ENCODE measurements at places on chromosomes 1 and 21.

DNA sequence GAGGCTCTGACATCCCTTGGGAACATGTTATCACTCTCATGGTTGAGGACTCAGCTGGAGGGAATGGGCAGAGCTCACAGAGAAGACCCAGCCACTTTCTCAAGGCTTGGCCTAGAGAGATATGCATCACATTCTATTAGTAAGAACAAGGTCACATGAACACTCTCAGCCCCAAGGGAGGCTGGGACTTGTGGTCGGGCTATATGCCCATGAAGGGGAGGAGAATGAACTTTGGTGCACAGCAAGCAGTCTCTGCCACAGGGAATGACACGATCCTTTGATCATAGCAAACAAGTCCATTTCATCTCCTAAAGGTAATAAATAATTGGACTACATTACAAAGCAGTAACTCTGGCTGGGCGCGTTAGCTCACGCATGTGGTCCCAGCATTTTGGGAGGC is 105.7 kb downstream of the SYF2 start:
- DNase-seq, result no peak

DNA sequence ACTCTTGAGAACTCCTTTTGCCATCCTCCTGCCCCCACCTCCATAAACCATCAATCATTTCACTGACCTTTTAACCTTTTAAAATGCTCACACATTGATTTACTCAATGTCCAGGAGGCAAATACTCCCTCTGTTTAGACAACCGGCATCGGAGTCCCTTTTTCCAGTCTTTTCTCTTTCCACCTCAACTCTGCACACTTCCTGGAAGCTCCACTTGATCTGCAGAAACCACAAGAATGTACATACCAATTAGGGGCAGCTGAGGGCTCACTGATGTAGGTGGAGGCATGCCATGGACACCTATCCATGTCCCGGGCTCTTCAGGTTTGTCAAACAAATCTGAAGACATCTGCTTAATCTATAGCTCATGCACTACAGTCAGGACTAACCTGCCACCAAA is 5.3 kb upstream of the AMIGO1 start:
- DNase-seq, result no peak

GRCh38 chr1:95438218-95438948 is 204.4 kb downstream of the RWDD3 start:
- no peak for DNase-seq

DNA sequence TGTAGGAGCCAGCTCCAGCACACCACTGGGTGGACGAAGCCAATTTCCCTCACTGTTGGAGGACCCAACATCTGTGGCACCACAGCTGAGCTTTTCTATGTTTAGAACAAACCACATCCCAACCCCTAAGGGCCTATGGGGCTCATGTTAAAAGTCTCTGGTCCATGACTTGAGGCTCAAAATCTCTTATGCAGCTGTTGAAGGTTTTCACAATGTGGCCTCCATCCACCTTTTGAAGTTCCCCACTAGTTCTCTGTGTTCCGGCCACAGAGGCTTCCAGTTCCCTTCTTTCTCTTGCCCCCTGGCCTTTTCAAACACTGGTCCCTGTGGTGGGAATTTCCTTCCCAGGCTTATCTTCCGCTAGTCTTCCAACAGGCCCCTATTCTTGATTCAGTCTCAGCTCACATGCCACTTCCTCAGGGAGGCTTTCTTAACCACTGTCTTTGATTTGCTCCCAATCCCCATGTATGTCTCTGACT is 3.9 kb upstream of the IFNLR1 start:
- DNase-seq, result peak; percentile 34

DNA sequence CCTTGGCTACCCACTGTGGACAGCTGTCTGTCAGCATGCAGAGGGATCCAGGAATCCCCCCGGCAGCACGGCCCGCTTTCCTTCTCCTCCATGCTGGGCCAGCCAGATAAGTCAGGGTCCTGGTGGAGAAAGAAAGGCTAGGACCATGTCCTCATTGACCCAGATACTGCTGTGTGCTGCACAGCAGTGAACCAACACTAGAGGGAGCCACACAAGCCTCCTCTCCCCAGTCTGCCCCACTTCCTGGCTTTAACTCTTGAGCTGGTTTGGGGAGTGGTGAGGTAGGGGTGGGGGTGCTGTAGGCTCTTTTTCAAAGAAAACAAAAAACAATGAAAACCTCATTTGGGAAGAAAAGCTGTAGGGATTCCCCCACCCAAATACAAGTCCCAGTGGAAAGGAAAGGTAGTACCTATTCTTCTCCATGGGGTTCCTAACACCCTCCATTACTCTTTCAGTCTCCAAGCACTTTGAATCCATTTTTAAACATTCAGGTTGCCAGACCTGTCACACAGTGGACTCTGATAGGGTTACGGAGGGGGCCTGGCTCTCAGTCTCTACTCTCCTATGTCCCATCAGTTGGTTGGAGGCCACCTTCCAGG is 84.9 kb upstream of the CD1D start:
- DNase-seq, result peak; percentile 20

GRCh38 chr1:38031513-38031866 is 15.1 kb downstream of the POU3F1 start:
- DNase-seq, result no peak

DNA sequence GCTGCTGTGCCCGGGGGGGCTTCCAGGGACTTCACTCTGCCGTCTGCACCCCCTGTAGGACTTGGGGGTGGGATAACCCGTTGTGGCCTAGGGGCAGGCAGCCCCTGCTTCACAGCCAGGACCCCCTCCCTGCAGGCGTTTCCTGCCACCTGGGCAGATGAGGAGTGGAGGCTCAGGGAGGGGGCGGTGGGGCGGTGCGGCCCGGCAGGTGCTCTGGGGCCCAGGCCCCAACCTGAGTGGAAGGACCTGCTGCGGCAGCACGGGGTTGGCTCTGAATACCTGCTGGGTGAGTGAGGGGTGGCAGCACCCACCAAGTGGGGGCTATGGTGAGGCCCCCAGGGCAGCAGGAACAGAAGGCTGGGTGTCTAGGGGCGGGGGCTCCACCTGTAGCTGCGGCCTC is 78.6 kb upstream of the TTC34 start:
- DNase-seq, result no peak

- no peak for DNase-seq
These were observed 73.3 kb upstream of the CACNA1E start for GRCh38 chr1:181409981-181410380.

GRCh38 chr21:36786186-36786585 is 87.3 kb downstream of the SIM2 start:
- no peak for DNase-seq

GRCh38 chr1:215256936-215257679 is 174.6 kb downstream of the KCNK2 start:
- DNase-seq, result no peak

DNA sequence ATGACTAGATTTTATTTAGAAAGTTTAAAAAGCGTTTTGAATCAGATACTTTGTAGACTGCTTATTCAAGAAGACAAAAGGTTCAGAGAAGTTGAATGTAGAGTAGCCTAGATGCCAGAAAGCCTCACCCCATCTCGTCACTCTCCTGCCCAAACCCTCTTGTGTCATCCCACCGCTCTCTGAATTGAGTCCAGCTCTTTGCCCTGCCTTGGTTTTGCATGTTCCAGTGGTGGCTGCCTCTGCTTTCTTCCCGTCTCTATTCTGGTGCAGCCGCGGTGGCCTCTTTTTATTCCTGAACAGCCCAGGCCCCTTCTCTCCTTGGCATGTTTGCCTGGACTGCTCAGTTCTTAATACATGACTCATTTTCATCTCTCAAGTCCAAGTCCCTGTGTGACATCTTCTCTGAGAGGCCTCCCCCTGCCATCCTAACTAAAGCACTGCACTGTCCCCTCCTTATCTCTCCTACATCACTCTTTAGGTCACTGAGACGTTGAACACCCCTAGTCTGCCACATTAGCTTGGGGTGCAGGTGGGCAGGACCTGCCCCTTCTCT is 22.9 kb downstream of the PRDM2 start:
- no peak for DNase-seq

DNA sequence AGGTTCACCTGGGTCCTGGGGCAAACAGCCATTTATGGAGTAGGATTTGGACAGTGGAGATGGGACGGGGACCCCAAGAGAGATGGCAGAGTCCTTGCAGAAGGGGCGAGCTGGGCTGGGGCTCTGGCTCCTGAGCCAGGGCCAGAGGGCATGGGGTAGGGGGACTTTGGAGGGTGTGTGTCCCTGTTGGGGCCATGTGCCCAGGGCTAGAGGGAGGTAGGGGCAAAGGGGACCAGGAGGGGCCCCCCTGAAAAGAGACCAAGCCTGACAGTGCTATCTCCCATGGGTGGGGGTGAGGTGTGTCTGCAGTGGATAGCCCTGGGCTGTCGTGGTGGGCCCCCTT is 92.3 kb downstream of the TRIM11 start:
- no peak for DNase-seq

- DNase-seq, result no peak
These were observed 31.7 kb downstream of the ADAMTS1 start for GRCh38 chr21:26813426-26813998.

DNA sequence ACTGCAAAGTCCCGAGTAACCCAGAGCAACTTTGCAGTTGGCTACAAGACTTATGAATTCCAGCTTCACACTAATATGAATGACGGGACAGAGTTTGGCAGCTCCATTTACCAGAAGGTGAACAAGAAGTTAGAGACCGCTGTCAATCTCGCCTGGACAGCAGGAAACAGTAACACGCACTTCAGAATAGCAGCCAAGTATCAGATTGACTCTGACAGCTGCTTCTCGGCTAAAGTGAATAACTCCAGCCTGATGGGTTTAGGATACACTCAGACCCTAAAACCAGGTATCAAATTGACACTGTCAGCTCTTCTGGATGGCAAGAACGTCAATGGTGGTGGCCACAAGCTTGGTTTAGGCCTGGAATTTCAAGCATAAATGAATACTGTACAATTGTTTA is 66.8 kb downstream of the ACBD6 start:
- no peak for DNase-seq

DNA sequence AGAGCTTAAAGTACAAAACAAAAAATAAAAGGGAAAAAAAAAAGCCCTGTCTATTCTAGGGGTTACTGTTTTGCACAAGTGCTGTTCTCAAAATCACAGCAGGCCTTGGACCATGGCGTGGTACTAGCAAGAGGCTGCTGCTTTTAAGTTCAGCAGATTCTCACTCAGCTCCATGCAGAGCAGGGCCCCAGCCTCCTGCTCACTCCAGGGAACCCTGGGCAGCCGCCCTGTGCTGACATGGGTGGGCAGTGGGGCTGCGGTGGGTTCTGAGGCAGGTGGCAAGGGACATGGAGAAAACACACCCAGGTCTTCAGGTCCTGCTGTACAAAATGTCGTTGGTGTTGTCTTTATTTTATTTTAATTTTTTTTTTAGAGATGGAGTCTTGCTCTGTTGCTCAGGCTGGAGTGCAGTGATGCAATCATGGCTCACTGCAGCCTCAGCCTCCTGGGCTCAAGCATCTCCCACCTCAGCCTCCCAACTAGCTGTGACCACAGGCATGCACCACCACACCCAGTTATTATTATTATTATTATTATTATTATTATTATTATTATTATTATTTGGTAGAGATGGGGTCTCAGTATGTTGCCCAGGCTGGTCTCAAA is 170.9 kb downstream of the DYRK1A start:
- no peak for DNase-seq

GRCh38 chr1:90836345-90836679 is 119.2 kb upstream of the BARHL2 start:
- DNase-seq, result no peak

GRCh38 chr21:38660333-38661196 is 145.2 kb upstream of the ETS2 start:
- no peak for DNase-seq

GRCh38 chr1:243287652-243288051 is 31.8 kb downstream of the SDCCAG8 start:
- DNase-seq, result peak; percentile 33

DNA sequence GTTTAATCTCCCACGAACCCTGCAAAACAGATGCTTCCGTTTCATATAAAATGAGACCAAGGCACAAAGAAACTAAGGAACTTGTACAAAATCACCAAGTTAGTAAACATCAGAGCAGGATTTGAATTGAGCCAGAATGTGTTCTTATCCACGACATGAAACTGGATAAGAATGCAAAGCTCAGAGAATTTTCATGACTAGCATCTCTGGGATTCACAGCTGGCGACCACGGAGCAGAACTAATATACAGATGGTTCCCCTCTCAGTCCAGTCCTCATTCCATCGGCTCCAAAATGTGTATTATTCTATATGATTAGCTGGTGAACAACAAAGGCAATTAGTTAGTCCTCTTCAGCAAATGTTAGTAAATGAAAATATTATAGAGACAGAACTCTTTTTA is 72.3 kb upstream of the ERG start:
- no peak for DNase-seq

DNA sequence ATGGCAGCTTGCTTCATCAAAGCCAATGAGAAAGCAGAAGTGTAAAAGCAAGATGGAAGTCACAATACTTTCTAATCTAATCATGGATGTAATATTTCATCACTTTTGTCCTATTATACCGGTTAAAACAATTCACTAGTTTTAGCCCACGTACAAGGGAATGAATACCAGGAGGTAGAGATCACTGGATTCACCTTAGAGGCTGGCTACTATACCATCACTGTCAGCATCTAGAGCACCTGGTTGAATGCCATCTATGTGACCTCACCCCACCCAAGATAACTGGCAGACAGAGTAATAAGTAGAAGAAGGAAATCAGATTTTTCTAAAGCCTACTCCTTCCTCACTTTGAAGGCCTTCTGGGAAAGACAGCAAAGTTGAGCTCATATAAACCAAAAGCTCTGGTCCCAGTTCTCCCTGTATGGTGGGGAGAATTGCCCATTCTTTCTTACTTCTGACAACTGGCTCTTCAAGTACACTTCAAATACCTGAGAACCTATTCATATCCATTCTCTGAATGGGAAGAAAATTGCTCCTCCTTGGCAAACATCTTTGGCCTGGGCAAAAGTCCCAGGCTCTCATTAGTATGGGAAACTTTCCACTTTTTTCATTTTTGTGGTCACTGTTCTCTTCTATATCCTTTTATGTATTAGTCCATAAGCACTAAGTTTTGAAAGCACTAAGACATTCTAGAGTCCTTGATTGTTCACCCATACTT is 24.8 kb downstream of the HSD3B1 start:
- no peak for DNase-seq

DNA sequence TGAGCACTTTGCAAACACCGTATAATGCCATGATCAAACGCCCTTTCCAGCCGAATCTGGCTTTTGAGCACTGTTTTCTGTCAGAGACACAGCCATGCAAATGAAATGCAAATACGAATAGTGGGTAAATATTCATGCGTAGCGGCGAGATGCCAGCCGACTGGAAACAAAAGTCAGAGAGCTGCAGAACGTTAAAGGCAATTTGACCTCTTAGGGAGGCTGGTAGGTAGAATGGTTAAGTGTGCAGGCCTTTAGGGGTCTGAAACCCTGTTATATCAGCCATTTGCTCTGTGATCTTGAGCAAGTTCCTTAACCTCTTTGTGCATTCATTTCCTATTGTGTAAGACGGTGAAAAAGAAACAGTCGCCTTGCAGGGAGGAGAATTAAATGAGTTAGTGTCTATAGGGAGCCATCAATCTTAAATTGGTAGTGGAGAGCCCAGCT is 6.5 kb upstream of the SDHB start:
- DNase-seq, result no peak

DNA sequence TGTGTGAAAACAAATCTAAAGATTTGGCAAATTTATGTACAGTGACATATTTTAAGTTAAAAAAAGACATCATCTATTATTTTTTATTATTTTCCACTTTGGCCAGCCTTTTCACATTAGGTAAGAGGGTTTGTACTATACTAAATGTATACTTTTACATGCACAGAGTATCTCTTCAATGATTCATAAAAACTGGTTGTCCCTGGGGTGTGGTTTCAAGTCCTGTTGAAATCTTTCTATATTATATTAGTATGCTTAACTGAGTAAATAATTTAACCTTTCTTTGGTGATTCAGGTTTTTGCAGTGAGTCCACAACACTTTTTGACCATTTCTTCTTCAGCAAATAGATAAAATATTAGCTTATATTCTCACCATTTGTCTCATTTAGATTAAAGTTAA is 45.7 kb downstream of the EEIG2 start:
- DNase-seq, result no peak

All from CD4-positive, alpha-beta T cell treated with Interleukin-15 for 1 hour (primary cell).